ENCODE measurements at places on chromosomes 2 and 18.

GRCh38 chr18:59172664-59173249, 33.1 kb downstream of the SEC11C start:
- no peak for DNase-seq

DNA sequence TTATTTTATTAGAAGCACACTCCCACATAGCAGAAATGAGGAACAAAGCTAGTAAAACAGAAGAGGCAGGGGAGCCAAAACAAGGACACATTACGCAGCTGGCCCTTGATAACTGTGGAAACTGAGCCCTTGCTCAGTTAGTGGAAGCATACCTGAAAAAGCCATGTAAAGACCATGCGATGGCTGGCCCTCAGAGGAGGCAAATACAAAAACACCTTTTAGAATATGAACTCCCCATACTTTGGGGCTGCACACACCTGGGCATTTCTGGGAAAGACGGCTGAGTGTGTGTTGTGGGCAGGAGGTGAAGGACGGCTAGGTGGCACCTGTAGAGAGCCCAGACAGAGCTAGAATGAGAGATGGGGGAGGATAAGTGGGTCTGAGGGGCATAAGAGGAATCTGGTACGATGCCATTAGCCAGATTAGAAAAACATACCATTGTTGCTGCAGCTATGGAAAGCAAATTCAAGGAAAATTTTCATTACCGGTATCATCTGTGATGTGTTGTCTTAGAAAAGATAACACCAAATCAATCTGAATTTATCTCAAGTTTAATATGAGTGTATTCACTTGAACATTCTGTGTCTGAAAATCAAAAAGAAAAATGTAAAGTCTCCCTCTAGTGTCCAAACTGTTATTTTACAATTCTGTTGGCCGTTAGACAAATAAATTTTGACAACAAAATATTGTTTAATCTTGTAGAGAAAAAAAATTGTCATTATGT, 45.2 kb upstream of the SULT1C3 start:
- no peak for DNase-seq

- no peak for DNase-seq
These were observed 384.6 kb downstream of the STK39 start for GRCh38 chr2:167862782-167863181.

DNA sequence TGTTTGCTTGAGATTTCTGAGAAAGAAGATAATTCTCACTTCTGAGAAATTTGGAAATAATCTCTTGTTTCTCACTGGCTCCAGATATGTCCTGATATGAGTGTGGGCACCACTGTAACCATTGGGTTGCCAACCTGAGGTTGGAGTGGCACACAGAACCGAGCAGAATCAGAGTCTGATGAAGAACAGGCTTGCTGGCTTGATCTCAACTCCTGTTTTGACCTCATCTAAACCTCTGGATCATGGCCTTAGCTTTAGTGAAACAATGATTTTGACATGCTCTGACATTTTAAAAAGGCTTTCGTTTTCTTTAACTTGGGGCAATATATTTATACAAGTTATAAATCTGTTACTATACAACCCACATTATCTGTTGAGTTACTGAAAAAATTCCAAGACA, 548.0 kb downstream of the IRS1 start:
- DNase-seq = no peak

DNA sequence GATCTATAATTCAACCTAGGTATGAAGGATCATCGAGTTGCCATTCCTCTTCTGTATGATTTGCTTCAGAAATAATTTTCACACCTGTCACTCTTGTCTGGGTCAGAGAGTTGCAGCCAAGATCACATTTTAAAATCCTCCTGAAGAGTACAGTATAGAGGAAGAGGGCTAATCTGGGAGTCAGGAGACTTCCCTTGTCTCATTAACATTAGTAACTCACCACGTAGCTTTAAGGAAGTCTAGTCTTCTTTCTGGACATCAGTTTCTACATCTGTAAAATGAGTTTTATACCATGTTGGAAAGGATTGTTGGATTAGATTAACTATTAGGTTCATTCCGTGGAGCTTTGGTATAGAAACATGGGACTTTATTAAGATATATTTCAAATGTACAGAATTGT, 109.4 kb downstream of the TDRD15 start:
- no peak for DNase-seq

DNA sequence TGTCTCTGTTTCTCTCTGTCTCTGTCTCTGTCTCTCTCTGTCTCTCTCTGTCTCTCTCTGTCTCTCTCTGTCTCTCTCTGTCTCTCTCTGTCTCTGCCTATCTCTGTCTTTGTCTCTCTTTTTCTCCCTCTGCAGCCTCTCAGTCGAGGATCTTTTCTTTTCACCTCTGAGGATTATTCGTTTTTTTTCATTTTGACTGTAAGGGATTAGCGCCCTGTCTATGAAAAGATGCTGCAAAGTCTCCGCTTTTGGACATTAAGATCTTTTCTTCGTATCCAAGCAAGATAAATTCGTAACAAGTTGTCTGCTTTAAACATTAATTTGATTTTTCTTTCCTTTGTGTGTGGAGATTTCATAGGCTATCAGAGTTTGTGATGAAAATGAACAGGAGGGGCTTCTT, 191.2 kb upstream of the TPO start:
- no peak for DNase-seq

- DNase-seq = no peak
These were observed 502.0 kb downstream of the SLC4A3 start for GRCh38 chr2:220129391-220129790.

DNA sequence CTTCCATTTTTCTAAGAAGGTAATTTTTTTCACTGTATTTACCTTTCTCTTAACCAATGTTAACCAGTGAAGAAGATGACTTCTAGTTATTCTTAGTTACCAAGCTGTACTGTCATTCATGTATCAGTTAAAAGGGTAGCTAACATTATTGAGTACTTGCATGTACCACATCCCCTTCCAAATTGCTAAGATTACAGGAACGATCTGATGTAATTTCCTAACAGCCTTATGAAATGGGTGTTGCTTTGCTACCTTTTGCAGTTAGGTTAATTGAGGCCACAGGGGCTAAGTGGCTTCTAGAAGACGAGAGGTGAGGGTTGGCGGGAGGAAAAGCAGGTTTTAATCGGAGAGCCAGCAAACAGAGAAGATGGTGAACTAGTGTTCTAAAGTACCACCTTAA, 1.8 kb upstream of the SULT6B1 start:
- DNase-seq = no peak

DNA sequence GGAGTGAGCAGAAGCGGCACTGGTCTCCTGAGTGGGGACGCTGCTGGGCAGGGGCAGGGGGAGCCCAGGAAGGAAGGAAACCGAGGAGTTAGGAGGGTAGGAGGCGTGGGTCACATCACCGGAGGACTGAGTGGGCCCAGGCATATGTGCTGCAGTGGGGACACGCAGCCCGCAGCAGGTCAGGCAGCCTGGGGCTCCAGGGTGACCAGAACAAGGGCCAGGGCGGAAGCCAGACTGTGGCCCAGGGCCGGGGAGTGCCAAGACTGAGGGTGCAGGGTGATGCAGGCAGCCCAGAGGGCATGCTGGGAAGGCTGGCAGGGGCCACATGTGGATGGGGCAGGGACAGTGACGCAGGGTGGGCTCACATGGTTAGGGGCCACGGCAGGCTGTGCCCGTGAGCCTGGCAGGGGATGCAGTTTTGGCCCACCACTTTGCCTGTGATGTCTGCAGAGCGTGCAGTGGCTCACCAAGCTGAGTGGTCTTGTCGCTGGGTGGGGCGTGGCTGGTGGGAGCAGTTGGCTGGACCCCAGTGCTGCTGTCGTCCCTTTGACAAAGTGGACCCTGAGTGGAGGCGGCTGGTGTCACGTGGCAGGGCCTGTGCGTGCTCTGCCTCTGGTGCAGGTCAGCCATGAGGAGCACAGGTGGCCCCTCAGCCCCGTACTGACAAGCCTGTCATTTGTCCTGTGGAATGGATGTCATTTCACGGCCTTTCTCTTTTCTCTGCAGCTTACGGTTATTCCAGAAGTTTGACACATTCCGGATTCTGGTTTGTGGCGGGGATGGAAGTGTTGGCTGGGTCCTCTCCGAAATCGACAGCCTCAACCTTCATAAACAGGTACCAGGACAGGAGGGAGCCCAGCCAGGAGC, 87.1 kb downstream of the DGKD start:
- no peak for DNase-seq

GRCh38 chr2:220998156-220998555, 573.9 kb downstream of the EPHA4 start:
- no peak for DNase-seq

GRCh38 chr2:173571021-173571821, 216.5 kb downstream of the CDCA7 start:
- no peak for DNase-seq

DNA sequence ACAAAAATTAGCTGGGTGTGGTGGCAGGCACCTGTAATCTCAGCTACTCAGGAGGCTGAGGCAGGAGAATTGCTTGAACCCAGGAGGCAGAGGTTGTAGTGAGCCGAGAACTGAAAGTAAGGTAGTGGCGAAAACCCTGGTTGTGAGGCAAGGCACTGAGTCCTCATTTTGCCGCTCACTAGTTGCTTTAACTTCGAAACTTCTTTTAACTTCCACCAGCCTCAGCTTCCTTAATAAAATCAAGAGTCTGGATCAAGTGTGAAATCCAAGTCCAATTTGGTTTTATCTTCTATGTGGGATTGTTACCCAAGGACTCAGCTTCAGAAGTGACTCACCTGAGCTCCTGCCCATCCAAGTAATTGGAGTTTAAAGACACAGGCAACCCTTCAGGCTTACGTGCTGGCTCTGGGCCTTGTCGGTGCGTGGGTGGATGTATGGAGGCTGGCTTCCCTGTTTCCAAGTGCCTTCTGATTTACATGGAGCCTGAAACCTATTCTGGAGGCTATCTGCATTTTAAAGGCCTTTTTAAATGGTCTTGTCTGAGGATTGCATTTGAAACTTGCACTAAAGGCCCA, 374.2 kb upstream of the ID2 start:
- no peak for DNase-seq

GRCh38 chr2:185335879-185336278, 402.7 kb upstream of the FSIP2 start:
- no peak for DNase-seq

GRCh38 chr2:71744781-71745180, 291.4 kb downstream of the DYSF start:
- DNase-seq = no peak

GRCh38 chr18:30132959-30133358, 909.6 kb downstream of the DSC3 start:
- DNase-seq = no peak

DNA sequence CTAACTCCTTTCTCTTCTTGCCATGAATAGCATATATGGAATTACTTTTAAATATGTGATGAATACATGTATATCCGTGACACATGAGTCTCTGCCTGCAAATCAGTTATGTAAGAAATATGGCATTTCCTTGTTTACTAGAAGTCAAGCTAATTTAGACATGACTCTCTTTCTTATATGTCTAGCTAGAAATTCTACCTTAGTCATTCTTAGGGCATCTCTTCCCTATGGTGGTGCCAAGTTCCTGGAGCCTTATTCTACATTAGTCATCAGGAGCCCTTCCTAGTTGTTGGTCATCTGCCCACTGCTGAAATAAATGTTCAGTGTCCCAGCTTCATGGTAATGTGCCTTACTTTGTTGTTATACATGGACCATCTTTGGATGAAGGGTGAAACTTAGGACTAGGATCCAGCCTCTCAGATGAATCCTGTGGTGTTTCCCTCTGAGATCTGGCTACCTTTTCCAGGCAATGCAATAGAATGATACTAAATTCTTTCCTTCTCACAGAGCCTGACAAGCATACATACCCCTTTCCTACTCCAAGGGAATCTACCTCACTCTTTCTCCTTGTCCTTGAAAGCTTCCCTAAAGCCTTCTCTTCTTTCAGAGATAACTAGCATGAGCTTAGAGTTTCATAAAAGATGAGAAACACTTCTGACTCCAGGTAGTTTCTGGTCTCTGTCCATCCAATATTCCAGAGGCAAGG, 415.3 kb upstream of the VWC2L start:
- no peak for DNase-seq

GRCh38 chr2:38600242-38600891, 2.4 kb downstream of the HNRNPLL start:
- no peak for DNase-seq

DNA sequence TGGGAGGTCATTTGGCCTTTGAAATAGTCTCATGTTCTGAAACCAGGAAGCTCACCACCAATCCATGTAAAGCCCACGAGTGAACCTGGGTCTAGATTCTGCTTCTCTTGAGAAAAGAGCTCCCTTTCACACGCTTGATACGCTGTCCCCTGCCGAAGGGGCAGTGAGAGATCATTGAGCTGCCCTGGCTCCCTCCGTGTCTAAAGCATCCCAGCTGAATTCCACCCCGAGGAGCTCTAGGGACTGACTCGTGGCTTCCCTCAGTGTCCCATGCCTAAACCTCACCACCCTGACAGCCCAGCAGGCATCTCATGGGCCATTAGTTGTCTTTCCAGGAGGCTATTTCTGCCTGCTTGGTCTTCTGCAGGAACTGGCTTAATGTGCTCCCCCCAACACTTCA, 68.6 kb downstream of the COL6A3 start:
- DNase-seq = no peak

GRCh38 chr2:221517696-221518151, 54.4 kb downstream of the EPHA4 start:
- DNase-seq = no peak

DNA sequence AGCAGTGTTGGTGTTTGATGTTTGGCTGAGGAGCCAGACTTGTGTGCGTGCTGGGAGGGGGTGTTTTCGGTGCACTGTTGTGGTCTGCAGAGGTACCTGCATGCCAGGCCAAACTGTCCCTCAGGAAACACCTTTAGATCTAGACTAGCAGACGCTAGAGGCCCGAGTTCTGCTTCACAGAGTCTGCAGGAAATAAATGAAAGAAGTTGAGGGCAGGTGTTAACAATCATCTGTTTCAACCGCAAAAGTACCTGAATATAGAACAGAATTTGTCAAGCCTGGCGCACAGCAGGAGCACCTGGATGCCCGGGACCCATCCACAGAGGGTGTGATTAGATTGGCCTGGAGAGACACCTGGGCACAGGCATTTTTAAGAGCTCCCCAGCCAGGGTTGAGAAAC, 40.5 kb upstream of the REL start:
- DNase-seq = no peak

- DNase-seq = no peak
These were observed 198.5 kb downstream of the FHOD3 start for GRCh38 chr18:36496022-36496421.

DNA sequence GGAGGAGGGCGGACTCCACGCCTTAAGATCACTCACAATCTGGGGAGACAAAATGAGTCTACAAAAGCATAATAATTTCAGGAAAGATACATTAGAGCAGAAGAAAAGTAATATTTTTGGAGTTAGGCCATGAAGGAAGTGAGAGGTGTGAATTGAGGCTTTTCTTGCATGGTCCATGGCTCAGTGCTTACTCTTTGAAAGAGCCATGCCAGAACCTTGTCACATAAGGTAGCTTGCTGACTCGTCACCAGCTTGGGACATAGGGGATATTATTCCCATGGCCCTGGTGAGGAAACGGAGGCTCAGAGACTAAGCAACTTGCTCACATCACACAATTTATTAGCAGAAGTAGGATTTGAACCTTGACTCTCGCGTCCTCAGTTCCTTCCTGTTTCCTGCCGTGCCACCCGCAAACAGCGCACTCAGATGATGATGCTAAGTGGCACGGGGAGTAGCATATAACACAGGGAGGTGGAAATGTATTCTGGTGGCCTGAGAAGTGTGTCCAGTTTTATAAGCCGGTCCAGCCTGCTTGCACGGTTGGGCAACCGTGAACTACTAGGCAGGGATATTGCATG, 312.2 kb upstream of the EPAS1 start:
- DNase-seq = no peak

GRCh38 chr18:7035807-7036206, 81.8 kb downstream of the LAMA1 start:
- DNase-seq = no peak

- DNase-seq = no peak
These were observed 12.4 kb upstream of the DNMT3A start for GRCh38 chr2:25354116-25354515.

- no peak for DNase-seq
These were observed 147.3 kb downstream of the ALPK2 start for GRCh38 chr18:58481321-58482180.

Data from H9 (cell line).